ENCODE measurements at places on chromosomes 11 and 22.

- no peak for DNase-seq
Observed at GRCh38 chr11:55648027-55648426, at the start of gene OR4S2. OR4S2 (plus strand) TSS chr11:55648327; CDS start chr11:55650904, 2,577 bp downstream.

DNA sequence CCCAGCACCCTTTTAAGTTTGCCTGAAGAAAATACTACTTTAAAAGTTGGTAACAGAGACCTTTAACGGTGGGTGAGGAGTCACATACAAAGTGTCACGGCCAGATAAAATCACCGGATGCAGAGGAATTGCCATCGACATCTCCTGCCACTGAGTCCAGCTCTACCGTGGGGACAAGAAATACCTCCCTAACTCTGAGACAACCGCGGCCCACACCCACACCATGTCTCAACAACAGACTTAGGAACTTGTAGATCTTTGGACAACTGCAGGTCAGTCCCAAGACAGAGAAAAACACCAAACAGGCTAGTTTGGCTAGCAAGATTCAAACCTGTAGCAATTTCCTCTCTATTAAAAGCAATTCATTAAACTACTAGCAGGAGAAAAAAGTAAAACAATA, 669 bp downstream of the ETS1 start:
- no peak for DNase-seq

GRCh38 chr22:16601437-16602223, 9.0 kb upstream of the CCT8L2 start:
- no peak for DNase-seq

- DNase-seq = no peak
Observed at GRCh38 chr11:13140873-13141655, 131.9 kb downstream of the RASSF10 start.

GRCh38 chr11:102306817-102307726, 10.2 kb upstream of the BIRC3 start:
- no peak for DNase-seq

DNA sequence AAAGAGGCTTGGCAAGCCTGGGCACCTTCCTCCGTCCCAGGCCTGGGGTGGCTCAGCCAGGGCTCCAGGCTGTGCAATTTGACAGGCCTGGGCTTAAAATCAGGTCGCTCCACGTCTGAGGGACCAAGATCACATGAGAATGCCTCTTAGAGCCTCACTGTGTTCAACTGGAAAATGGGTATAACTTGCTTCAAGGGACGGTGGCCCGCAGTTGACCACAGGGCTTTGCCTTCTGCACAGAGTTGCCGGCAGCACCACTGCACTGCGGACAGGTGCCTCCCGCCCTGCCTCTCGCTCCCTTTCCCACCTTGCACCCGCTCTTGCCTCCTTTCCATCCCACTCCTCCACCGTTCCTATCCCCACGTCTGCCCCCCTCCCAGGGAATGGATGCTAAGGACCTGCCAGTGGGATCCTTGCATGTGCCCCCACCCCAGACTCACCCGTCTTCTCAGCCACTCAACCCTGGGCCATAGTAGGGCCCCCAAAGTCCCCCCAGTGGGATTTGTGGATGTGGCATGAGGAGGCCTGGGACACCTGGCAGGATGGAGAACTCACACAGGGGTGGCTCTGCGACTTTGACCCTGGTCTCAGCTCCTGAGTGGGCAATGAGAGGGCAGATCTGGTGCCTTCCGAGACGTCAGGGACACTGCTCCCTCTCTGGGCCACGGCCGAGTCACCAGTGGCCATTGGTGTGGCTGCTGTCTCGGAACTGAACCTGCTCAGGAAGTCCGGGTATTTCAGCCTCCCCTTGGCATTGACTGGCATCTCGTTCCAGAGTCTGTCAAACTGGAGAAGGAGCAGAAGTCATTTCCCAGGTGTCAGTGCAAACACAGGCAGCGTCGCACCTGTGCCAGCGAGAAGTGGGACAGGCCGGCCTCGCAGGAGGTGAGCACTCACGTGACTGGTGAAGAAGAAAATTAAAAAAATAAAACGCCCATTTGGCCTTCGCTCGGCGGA, 128.0 kb downstream of the MPPED1 start:
- DNase-seq = no peak

DNA sequence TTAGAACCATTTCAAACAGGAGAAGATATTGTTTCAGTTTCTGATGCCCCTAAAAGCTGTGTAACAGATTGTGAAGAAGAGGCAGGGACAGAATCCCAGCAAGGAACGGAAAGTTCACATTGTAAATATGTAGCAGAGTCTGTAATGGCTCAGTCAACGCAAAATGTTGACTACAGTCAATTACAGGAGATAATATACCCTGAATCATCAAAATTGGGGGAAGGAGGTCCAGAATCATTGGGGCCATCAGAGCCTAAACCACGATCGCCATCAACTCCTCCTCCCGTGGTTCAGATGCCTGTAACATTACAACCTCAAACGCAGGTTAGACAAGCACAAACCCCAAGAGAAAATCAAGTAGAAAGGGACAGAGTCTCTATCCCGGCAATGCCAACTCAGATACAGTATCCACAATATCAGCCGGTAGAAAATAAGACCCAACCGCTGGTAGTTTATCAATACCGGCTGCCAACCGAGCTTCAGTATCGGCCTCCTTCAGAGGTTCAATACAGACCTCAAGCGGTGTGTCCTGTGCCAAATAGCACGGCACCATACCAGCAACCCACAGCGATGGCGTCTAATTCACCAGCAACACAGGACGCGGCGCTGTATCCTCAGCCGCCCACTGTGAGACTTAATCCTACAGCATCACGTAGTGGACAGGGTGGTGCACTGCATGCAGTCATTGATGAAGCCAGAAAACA, 40.8 kb downstream of the IGLL1 start:
- DNase-seq = peak; percentile 84

DNA sequence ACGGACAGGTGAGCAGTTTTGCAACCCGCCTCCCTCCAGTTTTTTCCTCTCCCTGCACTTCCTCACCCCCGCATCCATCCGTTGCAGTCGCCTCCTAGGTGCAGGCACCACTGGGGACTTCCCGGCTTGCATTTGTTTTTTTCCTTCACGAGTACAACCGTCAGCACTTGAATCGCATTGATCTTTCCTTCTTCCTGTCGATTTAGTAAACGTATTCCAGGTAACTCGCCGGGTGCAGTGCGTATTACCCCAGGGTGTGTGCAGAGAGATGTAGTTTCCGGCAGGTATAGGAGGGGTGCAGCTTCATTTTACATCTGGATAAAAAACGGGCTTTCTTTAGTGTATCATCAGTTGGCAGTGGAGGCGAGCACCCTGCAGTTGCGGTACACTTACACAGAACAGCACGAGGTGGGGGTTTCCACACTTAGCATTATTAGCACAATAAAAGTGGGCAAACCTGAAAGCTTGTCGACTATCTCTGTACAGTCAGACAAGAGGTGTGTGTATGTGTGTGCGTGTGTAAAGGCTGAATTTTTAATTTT, at the start of gene SORL1-AS1:
Gene SORL1-AS1, minus strand, starts transcription at position 359 of the 542 bp plus-strand sequence.
- no peak for DNase-seq

- DNase-seq = no peak
Observed at GRCh38 chr11:127275774-127276173, 275.2 kb upstream of the KIRREL3 start.

- DNase-seq = no peak
Observed at GRCh38 chr11:77375107-77375506, 73.6 kb upstream of the GDPD4 start.

GRCh38 chr22:30324014-30324730, 2.6 kb downstream of the TBC1D10A start:
- DNase-seq = no peak

- no peak for DNase-seq
Observed at GRCh38 chr11:131686836-131687235, 316.4 kb downstream of the NTM start.

GRCh38 chr11:67262731-67263675, 3.3 kb upstream of the GRK2 start:
- peak; percentile 58 for DNase-seq

- DNase-seq = peak; percentile 70
Observed at GRCh38 chr11:78100676-78101472, 21.2 kb upstream of the NDUFC2 start.

DNA sequence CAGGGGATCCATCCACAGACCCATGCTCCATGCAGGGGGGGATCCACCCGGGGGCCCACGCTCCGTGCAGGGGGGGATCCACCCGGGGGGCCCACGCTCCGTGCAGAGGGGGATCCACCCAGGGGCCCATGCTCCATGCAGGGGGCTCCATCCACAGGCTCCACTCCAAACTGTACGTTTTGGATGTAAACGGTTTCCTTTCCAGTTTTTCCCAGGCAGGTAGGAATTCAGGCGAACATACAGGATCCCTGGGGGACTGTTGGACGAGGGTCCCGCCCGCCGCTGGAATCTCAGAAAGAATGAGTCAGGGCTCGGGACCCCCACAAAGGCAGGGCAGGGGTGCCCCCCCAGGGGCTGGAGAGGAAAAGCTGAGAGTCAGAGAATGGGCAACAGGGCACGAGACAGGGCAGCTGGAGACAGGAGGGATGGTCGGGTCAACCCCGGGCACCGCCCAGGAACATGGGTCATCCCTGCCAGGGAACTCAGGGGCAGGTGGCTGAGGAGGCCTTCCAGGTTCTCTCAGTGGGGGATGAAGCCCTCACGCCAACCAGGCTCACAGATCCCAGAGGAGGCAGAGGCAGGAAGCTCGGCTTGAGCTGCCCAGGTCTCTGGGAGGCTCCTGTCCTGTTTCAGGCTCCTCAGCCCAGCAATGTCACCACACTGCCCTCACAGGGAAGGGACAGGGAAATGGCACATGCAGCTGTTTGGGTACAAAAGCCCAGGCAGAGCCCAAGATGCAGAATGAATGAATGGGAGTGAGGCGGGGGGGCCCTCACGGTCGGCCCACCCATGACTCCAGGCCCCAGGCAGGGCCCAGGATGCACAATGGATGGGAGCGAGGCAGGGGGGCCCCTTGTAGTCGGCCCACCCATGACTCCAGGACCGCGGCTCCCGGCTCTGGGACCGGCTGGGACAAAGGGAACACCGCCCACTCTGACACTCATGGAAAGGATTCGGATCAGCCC, 200.2 kb downstream of the BRD1 start:
- DNase-seq = no peak

GRCh38 chr22:38860283-38861169, 11.5 kb downstream of the CBX6 start:
- DNase-seq = no peak

DNA sequence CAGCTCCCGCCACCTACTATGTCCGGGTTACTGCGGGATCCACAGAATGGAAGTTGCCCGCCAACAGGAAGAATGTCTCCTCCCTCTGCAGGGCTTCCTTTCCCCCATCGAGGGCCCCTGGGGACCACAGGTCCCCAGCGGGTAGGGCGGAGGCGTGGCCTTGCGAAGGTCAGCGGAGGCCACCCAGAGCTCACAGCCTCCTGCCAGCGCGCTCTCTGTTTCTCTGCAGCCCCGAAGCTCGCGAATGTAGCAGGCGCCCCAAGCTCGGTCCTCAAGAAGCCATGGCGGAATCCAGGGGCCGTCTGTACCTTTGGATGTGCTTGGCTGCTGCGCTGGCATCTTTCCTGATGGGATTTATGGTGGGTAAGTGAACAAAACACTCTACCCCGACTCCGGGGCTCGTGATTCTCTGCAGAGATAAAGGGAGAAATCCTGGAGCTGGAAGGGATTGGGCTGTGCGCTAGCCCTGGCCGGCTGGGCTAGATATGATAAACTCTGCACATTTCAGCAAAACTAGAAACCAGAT, at the start of gene NAALAD2:
Gene NAALAD2, plus strand, starts transcription at position 186 of the 526 bp plus-strand sequence. Its CDS starts 96 bp downstream, at position 282.
- DNase-seq = no peak

GRCh38 chr11:78722786-78723185, 148.1 kb upstream of the NARS2 start:
- DNase-seq = no peak

DNA sequence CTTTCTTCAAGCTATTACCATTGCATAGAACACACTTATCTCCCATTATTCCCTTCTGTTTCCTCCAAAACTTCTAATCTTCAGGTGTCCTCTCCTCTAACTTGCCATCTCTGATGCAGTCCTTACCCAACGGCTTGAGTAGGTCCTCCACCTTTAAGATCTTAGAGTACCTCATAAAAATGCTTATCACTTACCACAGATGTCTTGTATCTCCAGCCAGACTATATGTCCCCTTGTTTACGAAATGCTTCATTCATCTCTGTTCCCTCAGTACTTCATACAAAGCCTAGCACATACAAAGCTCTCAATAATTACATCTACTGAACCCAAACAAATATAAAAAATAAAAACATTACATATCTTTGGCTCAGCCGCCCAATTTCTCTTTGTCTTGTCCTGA, 49.2 kb downstream of the PAK1 start:
- no peak for DNase-seq

- no peak for DNase-seq
Observed at GRCh38 chr22:33866511-33866910, 53.8 kb downstream of the LARGE1 start.

DNA sequence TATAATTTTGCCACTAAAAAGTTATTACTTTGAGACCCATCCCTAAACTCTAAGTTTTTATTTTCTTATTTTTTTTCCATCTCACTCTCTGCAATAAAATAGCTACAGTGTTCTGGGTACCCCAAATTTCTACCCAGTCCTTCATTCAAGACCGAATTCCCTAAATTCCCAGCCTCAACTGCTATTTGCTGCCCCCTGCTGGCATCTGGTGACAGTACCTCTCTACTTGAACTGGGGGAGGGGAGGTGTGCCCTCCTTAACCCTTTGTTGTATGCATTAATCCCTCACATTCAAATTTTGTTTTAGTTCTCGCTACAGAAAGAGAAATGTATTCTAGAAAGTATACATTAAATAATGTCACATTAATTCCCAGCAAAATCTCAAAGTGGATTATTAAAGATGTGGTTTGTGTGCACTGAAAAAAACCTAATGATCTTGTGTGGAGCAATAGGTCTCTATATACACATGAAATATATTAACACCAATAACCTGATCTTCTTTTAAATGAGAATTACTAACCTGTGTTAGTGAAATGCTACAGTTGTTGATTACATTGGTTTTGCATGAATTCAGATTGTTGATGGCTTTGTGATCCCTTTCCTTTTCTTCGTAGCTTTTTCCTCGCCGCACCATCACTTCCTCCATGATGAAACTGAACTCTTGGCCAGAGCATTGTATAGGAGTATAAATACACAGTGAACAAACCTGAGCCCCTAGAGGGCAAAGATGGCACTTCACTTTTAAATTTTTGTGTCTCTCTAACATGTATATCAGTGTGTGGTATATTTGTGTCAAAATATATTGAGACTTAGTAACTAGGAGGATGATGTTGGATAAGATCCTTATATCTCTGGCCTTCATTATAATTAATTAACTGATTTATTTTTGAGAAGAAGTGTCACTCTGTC, 590.0 kb downstream of the METTL15 start:
- DNase-seq = peak; percentile 1
